ENCODE measurements at places on chromosomes 11 and 22.

GRCh38 chr11:10205928-10206327, 88.1 kb downstream of the SBF2 start:
- DNase-seq: no peak

DNA sequence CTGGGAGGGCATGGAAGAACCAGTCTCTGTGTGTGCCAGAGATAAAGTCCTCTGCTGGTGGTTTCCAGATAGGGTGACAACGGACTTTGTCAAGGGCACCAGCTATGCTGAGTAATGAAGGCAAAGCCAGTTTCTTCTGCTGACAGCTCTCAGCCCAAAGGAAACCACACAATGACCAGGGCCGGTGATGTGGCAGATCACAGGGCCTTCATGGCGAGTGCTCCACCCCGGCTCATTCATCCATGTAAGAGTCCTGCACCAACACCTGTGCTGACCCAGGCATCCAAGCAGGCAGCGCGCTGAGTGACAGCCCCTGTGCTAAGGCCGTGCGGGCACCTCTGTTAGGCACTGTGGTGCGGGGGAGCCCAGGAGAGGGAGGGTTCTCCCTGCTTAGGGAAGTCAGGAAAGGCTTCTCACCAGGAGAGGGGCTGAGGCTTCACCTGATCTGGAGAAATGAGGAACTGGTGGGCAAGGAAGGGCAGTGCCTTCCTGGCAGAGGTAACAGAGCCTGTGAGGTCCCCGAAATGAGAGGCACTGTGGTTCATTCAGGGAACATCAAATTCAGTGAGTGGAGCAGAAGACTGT, 33.8 kb downstream of the TP53I11 start:
- DNase-seq: no peak

GRCh38 chr11:636511-637332, at the start of gene DRD4:
Gene DRD4, plus strand, starts transcription at chr11:637269. Its CDS starts 36 bp downstream, at chr11:637305.
- DNase-seq: peak; percentile 59

DNA sequence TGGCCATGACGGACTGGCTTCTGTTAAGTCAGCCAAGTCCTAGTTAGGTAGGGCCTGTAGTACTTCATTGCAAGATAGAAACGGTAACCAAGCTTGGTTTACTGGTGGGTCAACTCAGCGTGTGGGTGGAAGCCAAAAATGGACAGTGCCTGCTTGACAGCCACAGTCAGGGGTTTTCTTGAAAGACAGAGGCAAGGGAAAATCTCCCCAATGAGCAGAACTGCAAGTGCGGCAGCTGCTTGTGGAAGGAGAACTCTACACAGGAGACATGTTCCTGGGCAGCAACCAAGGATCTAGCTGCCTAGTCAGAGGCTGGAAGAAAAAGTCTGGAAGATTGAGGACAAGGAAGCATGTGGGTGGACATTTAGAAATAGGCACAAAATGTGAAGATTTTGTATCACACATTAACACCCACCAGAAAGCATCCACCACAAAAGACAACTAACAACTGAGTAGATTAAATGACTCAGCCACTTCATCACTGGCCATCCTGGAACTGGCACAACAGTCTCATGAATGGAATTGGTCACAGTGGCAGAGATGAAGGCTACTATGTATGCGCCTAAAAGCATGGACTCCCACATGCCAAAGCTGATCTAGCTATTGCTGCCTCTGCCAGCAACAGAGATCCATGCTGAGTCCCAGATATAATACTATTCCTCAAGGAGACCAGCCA, 40.9 kb upstream of the SCUBE2 start:
- no peak for DNase-seq

GRCh38 chr11:134313821-134314607, 17.8 kb upstream of the GLB1L2 start:
- no peak for DNase-seq

DNA sequence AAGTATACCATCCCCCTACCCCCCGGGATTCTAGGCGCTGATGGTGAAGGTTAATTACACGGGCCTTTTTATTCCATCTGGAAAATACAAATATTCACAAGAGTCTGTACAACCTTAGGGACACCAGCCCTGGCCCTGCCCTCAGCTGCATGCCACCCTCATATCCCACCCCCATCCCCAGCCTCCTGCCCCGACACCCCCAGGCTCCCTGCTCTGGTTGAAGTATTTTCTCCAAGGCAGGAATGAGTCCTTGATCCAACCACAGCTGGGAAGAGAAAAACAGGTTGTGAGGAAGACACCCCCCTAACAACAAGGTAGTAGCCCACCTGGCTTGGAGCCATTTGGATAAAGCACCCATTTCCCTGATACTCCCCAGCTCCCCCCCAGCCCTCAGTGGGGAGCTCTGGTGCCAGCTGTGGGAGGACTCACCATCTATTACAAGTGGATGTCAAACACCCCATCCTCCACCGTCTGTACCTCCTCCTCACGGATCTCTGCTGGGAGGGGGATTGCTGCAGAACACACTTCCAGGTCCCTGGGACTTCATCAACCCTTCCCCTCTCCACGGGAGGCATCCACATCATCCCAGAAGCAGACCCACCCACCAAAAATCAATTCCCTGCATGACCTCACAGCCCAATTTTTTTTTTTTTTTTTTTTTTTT, 4.0 kb upstream of the NRXN2 start:
- no peak for DNase-seq

DNA sequence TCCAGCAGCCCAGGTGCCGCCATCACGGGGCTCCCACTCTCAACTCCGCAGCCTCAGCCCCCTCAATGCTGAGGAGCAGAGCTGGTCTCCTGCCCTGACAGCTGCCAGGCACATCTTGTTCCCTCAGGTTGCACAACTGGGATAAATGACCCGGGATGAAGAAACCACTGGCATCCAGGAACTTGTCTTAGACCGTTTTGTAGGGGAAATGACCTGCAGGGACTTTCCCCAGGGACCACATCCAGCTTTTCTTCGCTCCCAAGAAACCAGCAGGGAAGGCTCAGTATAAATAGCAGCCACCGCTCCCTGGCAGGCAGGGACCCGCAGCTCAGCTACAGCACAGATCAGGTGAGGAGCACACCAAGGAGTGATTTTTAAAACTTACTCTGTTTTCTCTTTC, at the start of gene SAA1:
SAA1 (plus strand) TSS at position 316 of the 400 bp plus-strand sequence. CDS start 624 bp downstream, outside the sequence.
- peak; percentile 49 for DNase-seq

DNA sequence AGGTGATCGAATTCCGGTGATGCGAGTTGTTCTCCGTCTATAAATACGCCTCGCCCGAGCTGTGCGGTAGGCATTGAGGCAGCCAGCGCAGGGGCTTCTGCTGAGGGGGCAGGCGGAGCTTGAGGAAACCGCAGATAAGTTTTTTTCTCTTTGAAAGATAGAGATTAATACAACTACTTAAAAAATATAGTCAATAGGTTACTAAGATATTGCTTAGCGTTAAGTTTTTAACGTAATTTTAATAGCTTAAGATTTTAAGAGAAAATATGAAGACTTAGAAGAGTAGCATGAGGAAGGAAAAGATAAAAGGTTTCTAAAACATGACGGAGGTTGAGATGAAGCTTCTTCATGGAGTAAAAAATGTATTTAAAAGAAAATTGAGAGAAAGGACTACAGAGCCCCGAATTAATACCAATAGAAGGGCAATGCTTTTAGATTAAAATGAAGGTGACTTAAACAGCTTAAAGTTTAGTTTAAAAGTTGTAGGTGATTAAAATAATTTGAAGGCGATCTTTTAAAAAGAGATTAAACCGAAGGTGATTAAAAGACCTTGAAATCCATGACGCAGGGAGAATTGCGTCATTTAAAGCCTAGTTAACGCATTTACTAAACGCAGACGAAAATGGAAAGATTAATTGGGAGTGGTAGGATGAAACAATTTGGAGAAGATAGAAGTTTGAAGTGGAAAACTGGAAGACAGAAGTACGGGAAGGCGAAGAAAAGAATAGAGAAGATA, at the start of gene MALAT1:
MALAT1 (plus strand) TSS at position 69 of the 736 bp plus-strand sequence.
- peak; percentile 97 for DNase-seq

DNA sequence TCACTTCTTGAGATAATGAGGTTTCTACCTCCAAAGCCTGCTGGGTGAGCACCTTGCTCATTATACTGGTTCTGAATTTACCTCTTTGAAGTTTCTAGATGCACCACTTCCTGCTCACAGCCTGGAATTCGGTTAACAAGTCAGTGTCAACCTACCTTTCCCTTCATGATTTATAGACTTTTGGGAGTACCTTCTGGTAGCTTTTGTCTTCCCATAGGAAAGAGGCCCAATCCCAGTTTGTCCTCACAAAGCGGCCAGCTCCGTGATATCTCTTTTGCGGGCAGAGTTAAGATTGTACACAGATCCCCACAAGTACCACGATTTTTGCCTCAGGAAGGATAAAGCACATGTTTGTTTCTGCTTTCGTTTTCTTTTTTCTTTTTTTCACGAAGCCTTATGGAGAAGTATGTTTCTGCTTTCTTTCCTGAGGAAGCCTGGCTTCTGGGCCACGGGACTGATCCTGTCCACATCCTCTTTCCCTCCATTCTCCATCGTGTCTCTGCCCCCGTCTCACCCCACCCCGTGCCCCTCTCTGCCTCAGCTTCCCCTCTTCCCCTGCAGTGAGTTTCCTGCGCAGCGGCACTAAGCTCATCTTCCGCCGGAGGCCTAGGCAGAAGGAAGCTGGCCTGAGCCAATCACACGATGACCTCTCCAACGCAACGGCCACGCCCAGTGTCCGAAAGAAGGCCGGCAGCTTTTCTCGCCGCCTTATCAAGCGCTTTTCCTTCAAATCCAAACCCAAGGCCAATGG, 5.7 kb upstream of the HINFP start:
- no peak for DNase-seq

- DNase-seq: no peak
Measured at GRCh38 chr11:32341620-32342613, 93.4 kb downstream of the WT1 start.

GRCh38 chr11:106167085-106167484, 89.6 kb downstream of the AASDHPPT start:
- no peak for DNase-seq

DNA sequence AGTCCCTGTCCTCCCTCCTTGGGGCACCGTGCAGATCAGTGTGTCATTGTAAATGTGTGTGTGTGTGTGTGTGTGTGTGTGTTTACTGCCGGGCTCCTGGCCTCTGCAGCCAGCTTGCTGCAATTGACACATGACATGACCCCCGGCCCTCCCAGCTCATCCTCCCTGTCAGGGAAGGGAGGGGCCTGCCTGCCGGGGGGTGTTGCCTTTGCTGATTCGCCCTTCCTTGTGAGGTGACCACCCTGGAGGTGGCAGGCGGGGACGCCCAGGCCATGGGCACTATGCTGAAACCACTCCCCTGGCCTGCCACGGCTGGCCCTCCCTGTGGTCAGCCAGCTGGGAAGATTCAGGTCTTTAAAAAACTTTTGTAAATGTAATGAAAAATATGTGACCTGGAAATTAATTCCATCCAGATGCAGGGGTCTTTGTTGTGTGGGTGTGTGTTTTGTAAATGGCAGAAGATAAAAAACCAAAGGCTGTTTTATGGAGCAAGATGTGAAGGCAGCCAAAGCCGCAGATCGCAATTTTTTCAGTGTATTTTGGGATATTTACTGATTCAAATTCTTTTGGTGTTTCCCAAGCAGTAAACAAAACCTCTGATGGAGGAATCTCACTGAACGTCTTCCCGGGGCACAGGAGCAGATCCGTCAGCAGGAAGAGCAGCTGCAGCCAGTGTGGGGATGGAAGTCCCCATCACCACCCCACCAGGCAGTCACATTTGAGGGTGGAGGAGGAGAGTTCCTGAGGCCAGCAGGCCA, 23.2 kb downstream of the SHISAL1 start:
- DNase-seq: no peak

GRCh38 chr22:42623301-42623751, 8.6 kb upstream of the POLDIP3 start:
- DNase-seq: no peak

- peak; percentile 40 for DNase-seq
Measured at GRCh38 chr22:39428597-39429071, 28.2 kb upstream of the MGAT3 start.

GRCh38 chr22:22357024-22357883, 112.7 kb downstream of the VPREB1 start:
- peak; percentile 39 for DNase-seq

DNA sequence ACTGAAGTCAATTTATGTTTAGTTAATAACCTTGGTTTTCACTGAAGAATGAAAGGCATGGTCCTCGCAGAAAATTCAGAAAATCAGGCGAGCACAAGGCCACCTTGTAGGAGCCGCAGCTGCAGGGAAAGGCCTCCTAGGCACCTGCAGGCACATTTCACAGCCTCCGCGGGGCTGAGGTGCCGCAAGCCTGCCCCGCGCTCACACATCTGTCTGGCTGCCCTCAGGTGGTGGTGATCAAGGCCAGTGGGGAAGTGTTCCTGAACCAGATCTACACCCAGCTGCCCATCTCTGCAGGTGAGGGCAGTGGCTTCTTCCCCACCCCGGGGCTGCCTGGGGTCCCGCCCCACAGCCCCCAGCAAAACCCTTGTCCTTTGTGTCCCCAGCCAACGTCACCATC, 10.5 kb downstream of the MUC5AC start:
- no peak for DNase-seq

- no peak for DNase-seq
Measured at GRCh38 chr11:94169516-94169915, 40.9 kb downstream of the PANX1 start.

GRCh38 chr11:3157381-3158130, 7.6 kb downstream of the OSBPL5 start:
- no peak for DNase-seq

DNA sequence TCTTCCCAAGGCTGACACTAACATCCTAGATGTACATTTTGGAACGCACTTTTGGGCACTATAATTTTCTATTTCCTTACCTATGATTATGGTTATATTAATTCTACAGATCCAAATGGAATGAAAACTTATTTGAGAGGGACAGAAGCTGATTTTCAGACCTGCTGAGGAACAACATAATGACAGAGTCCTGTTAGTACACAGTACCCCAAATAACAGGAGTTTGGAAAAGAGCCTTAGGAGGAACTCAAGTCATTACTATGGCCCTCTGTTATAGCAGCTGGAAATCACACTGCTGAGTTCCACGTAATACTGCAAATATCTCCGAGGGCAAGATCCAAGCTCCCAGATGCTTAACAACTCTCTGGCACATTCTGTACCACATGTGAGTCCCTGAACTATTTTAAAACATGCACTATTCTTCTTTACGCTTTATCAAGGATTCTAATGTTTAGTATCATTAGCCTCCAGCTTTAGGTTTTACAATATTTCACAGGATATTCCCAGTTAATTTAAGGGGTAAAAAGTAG, 1027.7 kb upstream of the CCDC90B start:
- peak; percentile 13 for DNase-seq

DNA sequence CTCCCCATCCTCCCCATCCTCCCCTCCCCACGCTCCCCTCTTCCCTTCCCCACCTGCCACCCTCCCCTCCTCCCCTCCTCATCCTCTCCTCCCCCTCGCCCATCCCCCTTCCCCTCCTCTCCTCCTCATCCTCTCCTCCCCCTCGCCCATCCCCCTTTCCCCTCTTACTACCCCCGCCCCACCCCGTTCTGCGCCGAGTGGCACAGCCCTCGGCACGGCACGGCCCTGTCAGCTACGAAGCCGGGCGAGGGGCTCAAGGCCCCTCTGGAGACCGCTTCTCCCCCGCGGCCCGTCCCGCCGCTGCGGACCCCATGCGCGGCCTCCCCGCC, 449.9 kb downstream of the OPCML start:
- DNase-seq: peak; percentile 9
